ENCODE measurements at places on chromosomes 2 and 18.

DNA sequence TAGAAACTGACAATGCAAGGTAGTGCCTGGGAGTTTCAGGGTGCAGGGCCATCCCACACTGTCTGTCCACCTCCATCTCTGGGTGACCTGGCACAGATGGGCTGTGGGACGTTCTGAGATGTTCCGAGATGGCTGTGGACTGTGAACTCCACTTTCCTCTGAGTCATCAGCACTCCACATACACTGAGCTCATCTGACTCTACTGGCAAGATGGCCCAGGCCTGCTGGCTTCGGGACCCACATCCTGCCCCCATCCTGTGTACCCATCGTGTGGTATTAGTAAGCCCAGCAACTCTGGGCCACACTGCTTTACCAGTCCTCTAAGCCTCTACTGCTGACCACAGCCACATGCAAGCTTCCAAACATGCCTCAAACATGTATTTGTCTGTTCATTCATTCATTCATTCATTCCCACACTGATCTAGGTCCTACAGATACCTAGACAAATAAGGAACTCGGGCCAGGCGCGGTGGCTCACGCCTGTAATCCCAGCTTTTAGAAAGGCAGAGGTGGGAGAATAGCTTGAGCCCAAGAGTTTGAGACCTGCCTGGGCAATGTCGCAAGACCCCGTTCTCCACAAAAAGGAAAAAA lies 124.8 kb upstream of the CXCR4 start:
- no peak for DNase-seq

- DNase-seq, result no peak
Measured at GRCh38 chr18:11398625-11399024, 210.8 kb upstream of the SLC35G4 start.

DNA sequence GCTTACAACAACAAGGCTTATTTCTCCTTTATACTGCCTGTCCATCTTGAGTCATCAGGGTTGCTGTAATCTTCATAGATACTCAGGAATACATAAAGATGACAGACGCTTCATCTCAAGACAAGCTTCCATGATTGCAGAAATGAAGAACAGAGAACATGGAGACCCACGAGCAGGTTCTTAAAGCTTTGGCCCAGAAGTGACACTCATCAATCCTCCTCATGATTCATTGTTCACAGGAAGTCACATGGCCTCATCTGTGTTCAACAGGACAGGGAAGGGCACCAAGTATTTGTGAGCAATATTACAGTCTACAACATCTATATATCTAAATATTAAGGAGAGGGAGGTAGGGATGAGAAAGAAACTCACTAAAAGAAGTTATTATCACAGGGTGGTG lies 36.5 kb upstream of the PGAP1 start:
- no peak for DNase-seq

GRCh38 chr18:69935319-69936190 lies 12.1 kb downstream of the CD226 start:
- no peak for DNase-seq

GRCh38 chr2:43230351-43230885 lies 4.0 kb upstream of the ZFP36L2 start:
- no peak for DNase-seq

- DNase-seq, result no peak
Measured at GRCh38 chr2:21633466-21633865, 509.7 kb downstream of the TDRD15 start.

- no peak for DNase-seq
Measured at GRCh38 chr2:27954221-27954673, 63.7 kb downstream of the BABAM2 start.

GRCh38 chr2:84498150-84498799 lies 18.0 kb upstream of the DNAH6 start:
- DNase-seq, result no peak

- no peak for DNase-seq
Measured at GRCh38 chr2:124319577-124319976, 294.5 kb downstream of the CNTNAP5 start.

DNA sequence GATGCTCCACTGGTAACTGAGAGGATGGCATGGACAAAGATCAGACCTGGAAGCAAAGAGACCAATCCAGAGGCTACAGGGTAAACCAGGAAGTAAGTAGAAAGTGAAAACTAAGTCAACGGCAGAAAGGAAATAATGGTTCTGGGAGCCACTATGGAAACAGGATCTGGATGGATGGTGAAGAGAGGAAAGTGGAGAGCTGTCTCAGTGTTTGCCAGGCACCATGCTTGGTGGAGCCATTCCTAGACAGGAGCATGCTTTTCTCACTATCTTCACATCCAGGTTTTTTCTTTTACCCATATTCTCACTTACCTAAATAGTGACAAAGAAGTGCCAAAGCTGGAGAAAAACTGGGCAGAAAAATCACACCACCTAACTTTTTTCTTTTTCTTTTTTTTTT lies 22.2 kb downstream of the ZNF521 start:
- DNase-seq, result no peak

- no peak for DNase-seq
Measured at GRCh38 chr2:214649440-214650205, 159.9 kb downstream of the BARD1 start.

- DNase-seq, result no peak
Measured at GRCh38 chr18:8967573-8967972, 134.9 kb upstream of the NDUFV2 start.

DNA sequence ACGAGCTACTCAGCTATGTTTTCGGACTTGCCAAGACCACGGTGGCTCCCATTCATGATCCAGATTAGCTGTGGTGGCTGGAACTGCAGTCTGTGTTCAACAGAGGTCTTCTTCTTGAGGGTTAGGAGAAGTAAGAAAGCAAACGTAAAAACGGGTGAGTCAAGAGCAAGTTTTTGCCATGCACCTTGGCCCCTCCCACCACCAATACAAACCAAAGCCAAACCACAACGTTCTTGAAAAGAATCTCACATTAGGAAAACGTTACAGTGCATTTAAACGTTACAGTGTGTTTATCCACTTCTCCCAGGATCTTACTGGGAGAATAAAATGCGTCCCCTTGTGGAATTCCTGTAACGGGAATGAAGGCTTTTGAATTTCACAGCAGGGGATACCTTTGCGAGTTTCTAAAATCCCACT lies 725 bp downstream of the FBXO48 start:
- peak; percentile 52 for DNase-seq

- no peak for DNase-seq
Measured at GRCh38 chr2:237513693-237514092, 26.6 kb downstream of the MLPH start.

- no peak for DNase-seq
Measured at GRCh38 chr18:4074647-4075046, 380.5 kb downstream of the DLGAP1 start.

- DNase-seq, result no peak
Measured at GRCh38 chr18:36808681-36809080, 20.1 kb downstream of the TPGS2 start.

- peak; percentile 94 for DNase-seq
Measured at GRCh38 chr2:10448576-10449485, 704 bp upstream of the ODC1 start.

- no peak for DNase-seq
Measured at GRCh38 chr2:97354576-97354975, 235.1 kb downstream of the ANKRD36B start.

DNA sequence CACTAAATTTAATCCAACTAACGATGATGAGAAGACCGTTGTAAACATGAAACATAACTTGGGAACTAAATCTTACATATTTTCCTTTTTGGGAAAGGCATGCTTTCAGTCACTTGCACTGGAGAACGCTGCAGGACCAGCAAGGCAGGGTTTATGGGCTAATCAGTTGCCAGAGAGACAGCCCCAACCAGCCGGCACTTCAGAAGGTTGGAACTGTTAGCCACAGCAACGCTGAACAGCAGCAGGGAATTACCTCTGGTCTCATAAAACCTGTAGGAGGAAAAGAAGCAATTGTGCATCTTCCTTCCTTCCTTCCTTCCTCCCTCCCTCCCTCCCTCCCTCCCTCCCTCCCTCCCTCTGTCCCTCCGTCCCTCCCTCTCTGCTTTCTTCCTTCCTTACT lies 33.9 kb upstream of the SIX2 start:
- DNase-seq, result no peak

GRCh38 chr2:240781471-240782220 lies 38.4 kb downstream of the KIF1A start:
- no peak for DNase-seq

DNA sequence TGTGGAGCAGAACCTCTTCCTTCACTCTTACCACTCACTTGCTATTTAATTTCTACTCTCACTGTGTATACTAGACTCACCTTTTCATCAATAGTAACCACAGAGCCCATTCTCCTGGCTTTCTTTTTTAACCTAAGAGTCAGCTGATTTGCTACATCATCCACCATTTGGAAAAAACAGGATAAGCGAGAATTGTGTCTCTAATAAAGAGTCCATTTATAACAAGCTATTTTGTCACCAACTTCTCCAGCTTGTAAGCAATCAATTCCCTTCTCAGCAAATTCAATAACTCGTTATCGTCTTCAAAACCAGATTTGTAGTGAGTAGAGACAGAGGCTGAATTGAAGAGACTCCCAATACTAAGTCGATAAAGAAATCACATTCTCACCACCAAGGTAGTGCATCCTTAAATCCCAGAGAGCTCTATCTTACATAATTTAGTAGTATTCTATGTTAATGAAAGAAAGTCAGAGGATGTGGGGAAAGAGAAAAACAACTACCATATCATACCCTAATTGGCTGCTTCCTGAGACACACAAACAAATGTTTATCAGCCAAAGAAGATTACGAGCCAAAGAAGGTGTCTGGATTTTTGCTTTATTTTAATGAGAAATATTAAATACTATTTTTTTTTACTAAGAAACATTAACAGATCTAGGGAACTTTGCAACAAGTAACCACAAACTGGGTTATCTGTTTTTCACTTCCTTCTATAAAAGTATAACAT lies 52.5 kb upstream of the SPTBN1 start:
- no peak for DNase-seq

- DNase-seq, result no peak
Measured at GRCh38 chr2:240872317-240873097, 3.9 kb downstream of the AGXT start.

- DNase-seq, result no peak
Measured at GRCh38 chr18:61637905-61638595, 254.8 kb downstream of the RNF152 start.

GRCh38 chr2:80348078-80348477 lies 43.5 kb upstream of the LRRTM1 start:
- DNase-seq, result no peak

DNA sequence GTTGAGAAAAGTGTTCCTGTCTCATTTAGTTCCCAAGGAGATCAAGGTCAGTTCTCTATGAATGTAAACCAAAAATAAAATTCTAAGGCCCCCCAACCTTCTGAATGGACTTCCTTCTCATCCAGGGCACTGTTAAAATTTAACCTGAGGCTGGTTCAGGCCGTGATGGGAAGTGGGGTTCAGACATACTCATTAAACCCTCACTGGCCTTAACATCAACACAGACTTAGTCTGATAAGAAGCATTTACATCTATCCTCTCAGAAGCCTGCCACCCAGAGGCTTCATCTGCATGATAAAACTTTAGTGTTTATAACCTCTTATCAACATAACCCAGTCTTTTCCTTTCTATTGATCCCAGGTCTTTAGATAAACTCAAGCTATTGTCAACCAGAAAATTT lies 22.4 kb downstream of the ITSN2 start:
- no peak for DNase-seq

DNA sequence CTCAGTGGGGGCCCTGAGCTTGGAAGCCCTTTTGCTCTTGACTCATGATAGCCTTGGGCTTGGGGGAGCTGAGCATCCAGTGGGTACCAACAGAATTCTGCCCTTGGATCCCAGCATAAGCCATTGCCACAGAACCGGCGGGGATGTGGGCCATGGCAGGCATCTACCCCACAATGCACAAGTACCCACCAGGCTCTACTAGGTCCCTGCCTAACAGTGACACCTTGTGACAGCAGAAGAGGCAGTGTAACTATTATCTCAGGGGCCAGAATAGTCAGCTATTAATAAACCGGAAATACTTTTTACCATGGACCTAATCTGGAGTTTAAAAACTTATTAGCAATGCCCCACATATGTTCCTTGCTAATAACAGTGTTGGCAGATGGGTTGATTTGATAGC lies 397.2 kb downstream of the TMEM182 start:
- no peak for DNase-seq

- no peak for DNase-seq
Measured at GRCh38 chr2:69459936-69460335, 22.7 kb upstream of the NFU1 start.

DNA sequence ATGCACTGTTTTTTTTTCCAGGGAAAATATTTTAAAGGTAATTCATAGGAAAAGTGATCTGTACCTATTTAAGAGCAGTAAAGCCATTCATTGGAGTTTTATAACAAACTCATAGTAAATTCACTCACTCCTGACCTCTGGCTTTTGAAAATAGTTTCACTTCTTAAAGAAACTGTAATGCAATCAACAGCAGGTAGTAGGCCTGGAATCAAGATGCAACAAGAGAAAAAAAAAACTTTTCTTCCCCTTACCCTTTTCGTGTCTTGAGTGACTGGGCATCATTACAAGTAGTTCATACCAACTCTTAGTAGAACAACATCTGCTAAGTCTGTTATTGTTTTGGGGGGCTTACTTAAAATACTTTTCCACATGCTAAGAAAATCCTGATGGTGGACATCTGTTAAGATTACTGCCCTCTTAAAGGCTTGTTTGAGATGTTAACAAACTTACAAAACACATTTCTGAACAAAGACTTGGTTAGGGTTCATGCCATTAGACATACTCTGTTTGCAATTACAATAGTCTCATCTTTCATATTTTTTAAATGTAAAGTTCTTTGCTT lies 164.1 kb upstream of the FOSL2 start:
- no peak for DNase-seq

GRCh38 chr2:142723236-142723635 lies 154.2 kb upstream of the KYNU start:
- no peak for DNase-seq

DNA sequence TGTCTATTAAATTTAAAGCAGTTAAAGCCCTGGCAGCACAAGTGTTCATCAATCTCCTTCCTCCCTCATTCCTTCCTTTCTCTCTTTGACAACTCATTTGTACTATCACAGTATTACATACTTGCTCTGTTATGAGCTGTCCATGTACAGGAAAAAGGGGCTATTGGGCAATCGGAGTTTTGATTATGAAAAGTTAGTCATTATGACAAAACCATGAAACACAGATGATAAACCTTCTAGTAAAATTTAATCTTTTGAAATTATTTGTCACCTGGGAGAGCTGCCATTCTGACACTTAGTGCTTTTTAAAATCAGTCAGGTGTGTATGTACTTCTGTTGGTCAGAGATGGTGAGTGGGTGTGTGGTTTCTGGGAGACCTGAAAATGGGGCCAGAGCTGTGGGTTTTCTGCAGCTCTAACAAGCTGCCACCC lies 39.4 kb downstream of the MAP4K4 start:
- DNase-seq, result peak; percentile 67

Data from AML-193 (cell line).